Kidney tubule cell (primary cell): ENCODE measurements at places on chromosomes 7 and 10.

DNA sequence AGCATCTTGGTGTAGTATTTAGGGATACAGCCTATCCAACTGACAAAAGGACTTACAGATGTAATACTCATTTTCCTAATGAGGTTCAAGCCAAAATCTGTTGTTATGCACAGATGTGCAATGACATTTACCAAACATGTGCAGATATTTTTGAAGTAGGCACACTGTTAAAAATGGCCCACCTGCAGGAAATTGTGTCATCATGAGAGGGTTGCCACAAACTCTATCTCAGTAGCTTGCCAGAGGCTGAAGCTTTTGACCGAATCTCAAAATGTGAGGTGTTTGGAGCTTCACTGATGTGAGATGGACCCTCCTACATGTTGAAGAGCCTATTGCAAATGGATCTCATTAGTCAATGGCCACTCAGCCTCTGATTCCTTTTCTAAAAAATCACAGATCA, 89.7 kb upstream of the CSTF2T start:
- no peak for DNase-seq

- peak; percentile 34 for DNase-seq
Measured at GRCh38 chr7:138359870-138360559, 100.0 kb upstream of the TRIM24 start.

DNA sequence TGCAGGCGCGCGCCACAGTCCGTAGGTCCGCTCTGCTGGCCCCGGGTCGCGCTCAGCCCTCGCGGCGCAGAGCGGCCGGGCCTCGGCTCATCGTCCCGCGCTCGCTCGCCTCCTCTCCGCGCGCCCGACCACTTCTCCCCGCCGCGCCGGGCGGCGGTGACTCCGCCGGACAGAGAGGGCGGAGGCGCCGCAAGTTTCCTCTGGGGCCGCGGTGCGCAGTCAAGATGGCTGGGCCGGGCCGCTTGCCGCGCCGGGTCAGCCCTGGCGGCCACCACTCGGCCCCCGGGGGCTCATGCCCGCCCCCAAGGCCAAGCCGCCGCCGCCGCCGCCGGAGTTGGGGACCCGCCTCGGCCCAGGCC, 441 bp downstream of the FZD8 start:
- no peak for DNase-seq

DNA sequence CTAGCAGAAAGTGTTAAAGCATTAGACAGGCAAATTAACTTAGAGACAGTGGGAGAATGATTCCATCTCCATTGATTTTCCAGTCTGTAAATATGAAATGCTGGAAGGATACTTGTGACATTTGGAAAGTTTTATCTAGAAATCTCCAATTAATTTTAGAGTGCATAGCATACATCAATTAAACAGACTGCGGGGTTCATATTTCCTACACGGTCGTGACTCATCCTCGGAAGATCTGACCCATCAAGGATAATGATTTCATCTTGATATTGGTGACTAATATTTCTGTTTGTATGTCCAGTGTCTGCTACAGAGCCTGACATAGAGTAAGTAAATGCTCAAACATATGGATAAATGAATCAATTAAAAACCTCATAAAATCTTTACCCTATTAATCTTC, 474.9 kb downstream of the KCNMA1 start:
- peak; percentile 40 for DNase-seq

GRCh38 chr10:19498393-19499290, 317.6 kb upstream of the PLXDC2 start:
- no peak for DNase-seq

DNA sequence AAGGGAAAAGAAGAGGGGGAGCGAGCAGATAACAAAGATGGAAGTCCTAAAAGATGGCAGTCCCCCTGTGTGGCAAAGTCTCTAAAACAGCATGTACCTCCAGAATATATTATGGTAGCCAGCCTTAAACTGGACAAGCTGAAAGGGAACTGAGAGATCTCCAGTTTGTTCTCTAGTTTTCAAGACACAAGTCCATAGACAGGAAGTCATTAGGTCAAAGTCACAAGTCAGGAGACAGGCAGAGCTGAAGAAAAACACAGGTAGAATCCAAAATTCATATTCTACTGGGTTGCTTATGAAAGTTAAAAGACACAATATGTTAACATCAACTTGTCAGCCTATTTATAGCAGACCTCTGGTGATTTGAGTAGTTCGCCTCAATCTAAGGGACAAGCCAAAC, 38.7 kb downstream of the FAM107B start:
- DNase-seq = no peak

DNA sequence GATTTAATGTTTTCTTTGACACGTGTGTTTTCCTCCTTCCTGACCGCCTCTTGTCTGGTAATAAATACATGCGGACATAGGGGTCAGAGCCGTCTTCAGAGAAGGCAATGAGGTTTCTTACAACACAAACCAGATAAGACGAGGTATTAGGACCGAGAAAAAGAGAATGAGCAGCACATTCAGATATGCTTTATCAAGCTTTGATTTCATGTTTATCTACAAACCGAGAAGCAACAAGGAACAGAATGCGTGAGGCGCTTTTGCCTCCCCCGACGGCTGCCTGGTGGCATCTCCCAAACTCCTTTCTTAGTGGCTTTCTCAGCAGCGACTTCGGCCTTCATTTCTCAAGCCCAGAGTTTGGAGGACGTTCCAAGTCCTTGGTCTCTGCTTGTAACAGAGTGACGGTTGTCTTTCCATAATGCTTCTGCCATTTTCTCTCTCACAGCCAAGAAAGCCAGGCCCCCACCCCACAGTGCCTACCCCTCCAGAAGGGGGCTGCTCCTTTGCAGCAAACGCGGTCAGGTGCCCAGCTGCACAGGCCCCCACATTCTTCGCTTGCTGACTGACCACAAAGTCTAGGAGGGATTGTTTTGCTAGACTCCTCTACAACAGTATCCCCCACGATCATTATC, 32.6 kb upstream of the NCAPG2 start:
- no peak for DNase-seq
